ENCODE measurements at places on chromosomes 4 and X.

GRCh38 chr4:113673450-113673849, 88.1 kb downstream of the CAMK2D start:
- no peak for DNase-seq

DNA sequence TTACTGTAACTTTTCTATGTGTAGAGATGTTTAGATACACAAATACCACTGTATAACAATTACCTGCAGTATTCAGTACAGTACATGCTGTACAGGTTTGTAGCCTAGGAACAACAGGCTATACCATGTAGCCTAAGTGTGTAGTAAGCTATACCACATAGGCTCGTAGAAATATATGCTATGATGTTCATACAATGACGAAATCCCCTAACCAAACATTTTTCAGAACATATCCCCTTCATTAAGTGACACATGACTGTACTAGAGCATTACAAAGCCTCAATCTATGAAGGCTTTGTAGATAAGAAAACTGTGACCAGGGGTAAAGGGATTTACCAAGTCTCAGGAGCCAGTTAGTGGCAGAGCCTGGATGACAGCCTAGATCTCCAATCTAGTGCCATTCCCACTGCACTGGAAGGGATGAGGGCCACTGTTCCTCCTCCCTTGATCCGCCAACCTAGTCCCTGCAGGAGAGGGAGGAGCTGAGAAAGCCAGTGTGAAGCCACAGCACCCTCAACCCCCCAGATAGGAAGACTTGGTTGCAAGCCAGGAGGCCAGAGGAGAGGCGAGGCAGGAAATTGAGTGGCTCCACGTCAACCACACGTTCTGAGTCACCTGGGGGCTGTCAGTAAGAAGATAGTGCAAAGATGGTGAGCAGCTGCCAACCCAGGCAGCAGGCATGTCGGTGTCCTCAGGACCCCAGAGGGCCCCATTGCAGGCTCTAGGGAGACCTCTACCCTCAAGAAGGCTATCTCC, 227.7 kb downstream of the BCOR start:
- DNase-seq: no peak

DNA sequence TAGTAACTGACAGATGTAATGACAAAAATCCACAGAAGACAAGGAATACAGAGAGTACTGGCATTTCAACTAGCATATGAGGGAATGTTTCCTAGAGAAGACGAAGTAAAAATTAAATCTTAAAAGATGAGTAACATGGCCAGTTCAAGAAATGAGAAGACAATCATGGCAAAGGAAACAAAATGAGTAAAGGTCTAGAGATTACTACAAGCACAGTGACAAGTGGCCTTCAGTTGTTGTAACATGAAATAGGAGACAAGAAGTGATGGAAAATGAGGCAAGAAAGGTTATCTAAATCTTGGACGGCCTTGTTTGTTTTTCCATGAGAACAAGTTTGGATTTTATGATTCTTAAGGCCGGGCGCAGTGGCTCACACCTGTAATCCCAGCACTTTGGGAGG, 81.0 kb downstream of the PPA2 start:
- DNase-seq: no peak

- DNase-seq: no peak
These were observed 130.4 kb upstream of the FRMPD4 start for GRCh38 chrX:12007881-12008280.

DNA sequence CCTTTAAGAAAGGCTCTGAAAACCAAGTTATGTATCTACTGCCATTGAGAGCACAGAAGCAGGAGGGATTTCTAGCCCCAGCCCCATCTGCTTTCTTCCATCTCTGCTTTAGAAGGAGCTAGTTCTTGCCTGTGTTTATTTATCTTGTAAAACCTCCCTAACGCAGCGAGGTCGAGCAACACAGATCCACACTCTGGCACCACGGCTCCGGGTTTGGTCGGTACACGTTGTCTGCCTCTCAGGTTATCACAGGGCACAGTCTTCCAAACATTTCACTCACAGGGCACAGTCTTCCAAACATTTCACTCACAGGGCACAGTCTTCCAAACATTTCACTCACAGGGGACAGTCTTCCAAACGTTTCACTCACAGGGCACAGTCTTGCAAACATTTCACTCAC, 69.7 kb upstream of the TLR3 start:
- no peak for DNase-seq

Measured in breast epithelium (tissue), 4 donors.